ENCODE measurements at places on chromosomes 6 and 20.

GRCh38 chr20:62550087-62550632 is 74.4 kb upstream of the GATA5 start:
- no peak for DNase-seq

DNA sequence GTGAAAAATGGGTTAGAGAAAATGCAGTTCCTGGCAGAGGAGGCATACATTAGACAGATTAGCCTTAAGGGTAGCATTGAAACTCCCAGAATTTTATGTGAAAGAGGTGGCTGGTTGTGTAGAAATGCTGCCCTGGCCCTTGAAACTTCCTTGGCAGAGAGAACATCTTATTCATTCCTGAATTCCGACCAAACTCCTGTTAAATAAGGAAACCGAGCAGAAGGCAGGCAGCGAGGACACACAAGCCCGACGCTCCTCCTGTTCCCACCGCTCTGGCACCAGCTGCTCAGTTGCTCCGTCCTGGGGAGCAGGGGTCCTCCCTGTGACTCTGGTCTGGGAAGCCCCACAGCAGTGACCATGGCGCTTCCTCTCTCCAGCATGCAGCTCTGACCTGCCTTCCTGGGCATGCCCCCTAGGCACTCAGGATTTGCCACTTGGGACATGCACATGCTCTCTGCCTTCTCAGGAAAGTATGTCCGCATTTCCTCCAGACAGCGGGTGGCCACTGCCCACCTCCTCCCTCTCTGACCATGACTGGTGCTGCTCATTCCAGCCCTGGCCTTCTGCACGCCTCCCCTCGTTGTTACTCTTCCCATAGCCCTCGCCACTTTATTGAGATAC is 35.2 kb upstream of the CLDN20 start:
- peak; percentile 23 for DNase-seq

DNA sequence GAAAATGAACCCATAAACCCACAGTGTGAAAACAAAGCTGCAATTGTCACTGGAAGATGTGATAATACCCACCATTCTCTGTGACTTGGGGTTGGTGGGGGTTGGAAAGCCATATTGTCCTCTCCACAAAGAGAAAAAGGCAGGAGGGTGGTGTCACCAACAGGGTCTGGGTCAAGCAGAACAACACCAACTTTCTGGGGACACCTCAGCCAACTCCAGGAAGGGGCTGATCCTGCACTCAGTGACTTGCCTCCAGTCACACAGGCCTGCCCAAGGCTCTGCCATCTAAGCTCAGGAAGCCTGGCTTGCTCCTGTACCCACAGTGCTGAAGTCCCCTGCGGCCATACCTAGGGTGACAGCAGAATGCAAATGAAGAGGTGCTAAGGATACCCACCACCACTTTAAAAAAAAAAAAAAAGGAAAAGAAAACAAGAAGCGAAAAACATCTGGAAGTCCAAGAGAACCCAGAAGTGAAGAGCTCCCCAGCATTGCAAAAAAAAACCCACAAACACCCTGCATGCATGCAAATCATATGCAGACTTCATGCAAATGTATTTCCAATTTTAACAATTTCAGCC is 110.6 kb downstream of the PREX1 start:
- no peak for DNase-seq

GRCh38 chr6:80467408-80467807 is 360.9 kb downstream of the BCKDHB start:
- DNase-seq = no peak

DNA sequence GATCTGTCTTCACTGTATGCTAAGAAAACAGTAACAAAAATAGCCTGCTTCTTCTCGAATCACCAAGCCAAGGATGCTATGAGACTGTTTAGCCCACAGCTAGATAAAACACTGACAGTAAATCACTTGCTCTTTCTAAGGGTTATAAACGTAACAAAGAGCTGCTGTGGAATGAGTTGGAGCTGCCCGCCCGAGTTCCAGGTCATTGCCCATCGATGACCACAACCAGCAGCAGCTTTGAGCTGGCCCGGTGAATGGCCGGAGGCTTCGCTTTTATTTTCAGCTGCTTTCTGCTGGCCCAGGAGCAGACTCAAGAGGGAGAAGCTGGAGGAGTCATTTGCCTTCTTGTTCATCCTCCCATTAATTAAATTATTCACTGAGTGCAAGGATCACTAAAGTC is 82.2 kb upstream of the CDH4 start:
- DNase-seq = no peak

- DNase-seq = no peak
Measured at GRCh38 chr20:50335105-50335504, 144.5 kb downstream of the CEBPB start.

All from AG09309 (cell line).